ENCODE measurements at places on chromosomes 2 and 18. TPM values are rescaled to one million over a fixed set of nuclear protein-coding genes. Genes with fewer than 3 reads are reported as not detected.

The HK2 gene
- total RNA-seq = 23.2 TPM

The MC4R gene
- total RNA-seq = not detected

The MEX3C gene
- total RNA-seq = 54.1 TPM

The CNTNAP5 gene
- 5.0 TPM for total RNA-seq

The LDLRAD4 gene
- total RNA-seq = 34.1 TPM

The CROCC2 gene
- not detected for total RNA-seq

GRCh38 chr18:79283131-79283810 is 112.5 kb upstream of the NFATC1 start:
- no peak for DNase-seq

- no peak for DNase-seq
These were observed 94.4 kb downstream of the LYPD6B start for GRCh38 chr2:149132901-149133300.

DNA sequence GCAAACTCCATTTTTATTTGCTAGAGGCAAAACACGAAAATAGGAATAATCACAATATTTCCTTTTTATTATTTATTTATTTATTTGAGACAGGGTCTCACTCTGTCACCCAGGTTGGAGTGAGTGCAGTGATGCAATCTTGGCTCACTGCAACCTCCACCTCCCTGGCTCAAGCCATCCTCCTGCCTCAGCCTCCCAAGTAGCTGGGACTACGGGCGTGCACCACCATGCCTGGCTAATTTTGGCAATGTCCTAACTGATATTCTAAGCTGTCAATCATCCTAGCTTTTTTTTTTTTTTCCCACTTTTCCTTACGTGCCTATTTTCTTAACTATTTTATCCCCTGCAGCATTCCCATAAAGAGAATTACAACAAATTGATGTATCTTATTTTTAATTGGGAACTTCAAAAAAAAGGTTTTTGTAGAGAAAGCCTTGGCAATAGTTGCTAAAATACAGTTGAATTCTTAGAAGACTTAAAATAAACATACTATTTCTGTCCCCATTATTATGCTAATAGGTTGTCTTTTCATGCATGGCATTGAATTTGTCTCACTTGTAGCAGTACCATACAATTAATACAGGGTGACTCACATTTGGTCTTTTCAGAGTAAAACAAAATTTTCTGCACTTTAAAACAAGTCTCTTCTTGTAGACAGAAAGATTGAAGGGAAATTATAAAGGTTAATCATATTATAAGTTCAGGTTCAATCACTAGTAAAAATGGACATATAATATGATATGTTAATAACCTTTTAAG is 153.5 kb downstream of the SLC39A10 start:
- DNase-seq = no peak

DNA sequence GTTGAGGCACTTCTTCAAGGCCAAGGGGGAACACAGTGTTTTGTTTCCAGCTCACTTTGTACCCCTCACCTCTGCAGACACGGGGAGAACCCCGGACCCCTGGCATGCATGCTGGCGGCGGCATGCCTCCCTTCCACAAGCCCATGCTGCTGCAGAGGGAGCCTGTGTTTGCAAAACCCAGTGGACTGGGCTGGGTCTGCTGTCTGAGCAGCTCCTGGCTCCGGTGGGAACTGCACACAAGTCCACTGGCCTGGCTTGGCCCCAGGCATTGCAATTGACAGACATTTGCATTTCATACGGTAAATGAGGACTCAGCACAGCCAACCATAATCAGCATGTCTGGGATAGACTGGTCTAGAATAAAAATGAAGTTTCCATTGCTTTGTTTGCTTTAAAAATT is 62.4 kb downstream of the RALBP1 start:
- DNase-seq = no peak

DNA sequence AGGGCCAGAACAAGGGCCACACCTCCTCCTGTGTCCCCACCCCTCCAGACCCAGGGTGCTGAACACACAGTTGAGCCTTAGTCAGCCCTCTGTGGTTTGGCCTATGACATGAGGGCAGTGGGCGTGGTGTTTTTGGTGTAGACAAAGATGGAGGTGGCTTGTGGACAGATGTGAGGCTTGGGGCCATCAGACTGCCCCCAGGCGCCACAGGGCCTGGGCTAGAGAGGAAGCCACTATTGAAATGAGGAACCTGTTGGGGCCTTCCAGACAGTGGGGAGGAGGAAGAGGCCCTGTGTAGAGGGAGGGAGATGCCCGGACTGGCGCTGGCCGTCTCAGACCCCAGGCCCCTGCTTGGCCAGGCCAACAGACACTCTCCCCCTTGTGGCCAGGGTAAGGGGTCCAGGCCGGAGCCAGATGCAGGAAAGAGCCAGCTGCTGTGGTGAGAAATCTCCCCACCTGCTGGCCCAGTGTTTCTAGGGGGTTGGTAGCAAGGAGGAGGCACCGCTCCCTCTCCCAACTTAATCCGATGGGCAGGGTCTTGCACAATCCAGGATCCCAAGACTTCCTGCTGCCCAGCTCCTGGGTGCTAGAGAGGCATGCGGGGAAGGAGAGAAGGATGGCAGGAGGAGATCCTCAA is 53.8 kb downstream of the SMAD7 start:
- peak; percentile 45 for DNase-seq

DNA sequence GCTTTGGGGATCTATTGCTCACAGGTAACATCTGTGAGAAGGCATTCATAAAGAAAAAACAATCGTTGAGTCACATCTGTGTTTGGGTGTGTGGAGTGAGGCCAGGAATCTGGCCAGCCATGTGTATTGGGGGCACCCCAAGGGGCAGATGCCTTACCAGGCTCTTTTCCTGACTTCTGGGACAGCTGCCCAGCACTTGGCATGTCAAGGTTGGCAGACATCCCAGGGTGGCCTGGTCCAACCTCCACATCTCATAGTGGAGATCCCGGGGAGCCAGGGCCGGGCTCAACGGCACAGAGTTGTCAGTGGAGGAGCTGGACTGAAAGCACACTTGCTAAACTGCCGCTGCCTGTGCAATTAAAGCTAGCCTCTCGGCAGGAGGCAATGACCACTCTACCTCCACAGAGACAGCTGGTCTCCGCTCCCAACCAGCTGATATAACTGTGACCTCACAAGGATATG is 75.3 kb upstream of the MGAT4A start:
- DNase-seq = no peak

DNA sequence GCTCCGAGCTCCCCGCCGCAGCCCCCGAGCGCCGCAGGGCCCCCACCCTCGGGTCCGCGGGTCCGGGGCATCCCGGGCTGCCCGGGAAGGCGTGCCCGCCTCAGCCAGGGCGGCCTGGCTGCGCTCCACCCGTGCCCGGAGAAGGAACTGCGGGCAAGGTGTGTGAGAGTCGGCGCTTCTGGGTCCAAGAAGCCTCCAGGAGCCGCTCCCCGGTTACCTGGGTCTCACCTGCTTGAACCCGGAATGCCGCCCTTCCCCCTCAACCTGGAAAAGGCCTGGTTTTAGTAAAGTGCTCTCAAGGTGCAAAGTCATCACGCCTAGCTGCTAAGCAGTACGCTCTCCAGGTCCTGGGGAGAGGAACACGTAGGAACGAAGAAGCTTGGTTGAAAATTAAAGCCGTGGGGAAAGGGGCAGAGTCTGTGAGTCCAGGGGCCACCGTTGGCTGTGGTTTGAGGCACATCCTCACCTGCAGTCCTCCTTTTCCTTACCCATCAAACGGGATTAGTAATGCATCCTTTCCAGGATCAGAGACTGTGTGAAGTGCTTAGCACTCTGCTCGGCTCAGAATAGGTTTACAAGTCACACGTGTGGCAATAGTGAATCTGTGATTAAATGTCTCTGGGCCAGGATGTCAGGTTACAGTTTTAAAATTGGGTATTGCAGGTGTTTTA is 1.2 kb downstream of the ASAP2 start:
- DNase-seq = no peak

DNA sequence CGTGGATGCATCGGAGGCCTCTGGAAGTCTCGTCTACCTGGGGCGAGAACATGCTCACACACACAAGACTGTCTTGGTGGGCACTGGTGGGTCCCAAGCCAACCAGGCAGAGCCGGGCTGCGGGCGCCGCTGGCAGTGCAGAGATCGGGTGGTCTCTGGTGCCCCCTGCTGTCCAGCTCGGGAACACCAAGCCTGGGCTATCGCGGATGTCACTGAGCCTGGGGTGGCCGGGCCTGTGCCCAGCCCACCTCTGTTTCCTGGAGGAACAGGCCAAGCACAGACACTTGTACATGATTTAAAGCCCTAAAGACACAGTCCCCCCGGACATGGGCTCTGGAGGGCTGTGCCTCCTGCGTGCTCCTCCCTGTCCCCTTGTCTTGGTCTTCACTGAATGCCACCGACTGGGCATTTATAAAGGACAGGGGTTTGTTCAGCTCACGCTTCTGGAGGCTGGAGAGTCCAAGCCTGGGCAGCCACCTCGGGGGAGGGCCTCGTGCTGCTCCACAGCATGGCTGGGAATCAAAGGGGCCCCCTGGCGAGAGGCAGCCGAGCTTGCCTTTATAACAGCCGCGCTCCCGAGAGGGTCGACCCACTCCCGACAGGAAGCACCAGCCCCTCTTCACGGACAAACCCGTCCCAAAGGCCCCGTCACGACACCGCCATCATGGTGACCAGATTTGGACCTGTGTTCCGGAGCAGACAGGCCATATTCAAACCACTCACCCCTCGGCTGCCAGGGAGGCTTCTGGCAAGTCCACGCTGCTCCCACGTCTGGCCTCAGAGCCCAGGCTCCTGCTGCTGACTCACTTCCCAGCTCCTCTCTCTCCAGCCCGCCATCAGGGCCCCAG is 3.6 kb upstream of the OTOS start:
- DNase-seq = peak; percentile 95

DNA sequence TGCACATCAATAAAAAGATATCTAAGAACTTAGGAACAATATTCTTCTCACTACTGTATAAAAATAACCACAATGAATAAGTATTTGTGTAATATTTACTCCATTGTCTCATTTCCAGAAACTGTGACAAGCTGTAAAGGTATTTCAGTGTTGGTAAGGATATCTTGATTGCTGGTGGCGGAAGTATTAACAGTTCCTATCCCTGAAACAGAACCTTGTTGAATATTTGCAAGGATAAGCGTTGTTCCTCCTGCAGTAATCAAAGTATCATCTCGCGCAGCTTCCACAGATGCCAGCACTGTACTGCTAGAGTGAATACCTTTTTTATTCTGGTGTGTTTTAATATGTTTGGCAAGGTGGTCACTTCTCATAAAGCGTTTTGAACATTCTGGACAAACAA is 55.3 kb downstream of the SP3 start:
- DNase-seq = no peak

DNA sequence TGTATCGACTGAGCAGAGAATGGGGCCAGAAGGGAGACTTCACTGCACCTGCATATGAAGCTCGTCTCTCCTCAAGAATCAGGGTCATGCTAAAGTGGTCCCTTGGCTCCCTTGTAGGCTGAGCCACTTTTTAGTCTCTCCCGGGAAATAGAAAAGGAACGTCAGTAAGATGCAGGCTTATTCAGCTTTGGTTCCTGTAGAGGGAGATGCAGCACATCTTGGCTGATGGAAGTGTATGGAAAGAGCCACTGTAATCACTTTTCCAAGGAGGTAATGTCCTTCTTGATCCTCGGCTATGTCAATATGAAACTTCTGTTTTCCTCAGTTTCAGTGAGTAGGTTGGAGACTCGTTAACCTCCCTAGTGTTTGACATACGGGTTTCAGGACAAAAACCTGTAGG is 235.2 kb downstream of the GCA start:
- DNase-seq = no peak

- DNase-seq = no peak
These were observed 22.3 kb upstream of the GPC1 start for GRCh38 chr2:240412975-240413812.

GRCh38 chr18:67402543-67402942 is 114.0 kb downstream of the DSEL start:
- DNase-seq = no peak
